CD4-positive, alpha-beta T cell treated with Interleukin-6 at 100 ng/mL for 8 hours (primary cell): ENCODE measurements at places on chromosomes 1 and 21.
A peak's percentile ranks its signal among the peaks of the same experiment; 100 is the strongest.

GRCh38 chr1:173768206-173768605, 53.4 kb downstream of the KLHL20 start:
- no peak for DNase-seq

- DNase-seq: no peak
These were observed 36.6 kb downstream of the GPR3 start for GRCh38 chr1:27429029-27429425.

GRCh38 chr1:94980582-94981574, 54.0 kb upstream of the CNN3 start:
- no peak for DNase-seq

DNA sequence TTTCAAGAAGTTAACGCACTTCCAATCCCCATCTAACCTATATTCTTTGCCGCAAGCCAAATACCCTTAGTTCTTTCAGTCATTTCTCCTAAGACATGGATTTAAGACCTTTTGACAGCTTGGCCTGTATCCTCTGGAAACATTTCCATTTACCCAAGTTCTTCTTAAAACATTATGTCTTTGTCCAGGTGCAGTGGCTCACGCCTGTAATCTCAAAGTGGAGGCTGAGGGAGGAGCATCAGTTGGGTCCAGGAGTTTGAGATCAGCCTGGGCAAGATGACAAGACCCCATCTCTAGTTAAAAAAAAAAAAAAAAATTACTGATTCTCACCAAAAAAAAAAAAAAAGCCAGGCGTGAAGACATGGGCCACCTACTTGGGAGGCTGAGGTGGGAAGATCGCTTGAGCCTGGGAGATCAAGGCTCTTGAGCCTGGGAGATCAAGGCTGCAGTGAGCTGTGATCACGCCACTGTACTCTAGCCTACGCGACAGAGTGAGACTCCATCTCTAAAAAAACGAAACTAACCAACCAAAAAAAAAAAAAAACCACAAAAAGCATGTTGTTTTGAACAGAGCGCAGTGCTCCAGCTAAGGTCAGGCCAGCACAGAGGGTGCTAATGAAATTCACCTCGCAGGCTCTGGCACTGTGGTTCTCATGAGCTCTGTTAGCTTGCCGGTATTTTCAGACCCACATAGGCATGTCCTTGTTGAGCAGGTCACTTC, 36.0 kb downstream of the NUAK2 start:
- DNase-seq: peak; percentile 73

GRCh38 chr1:198153103-198153502, 3.7 kb upstream of the NEK7 start:
- no peak for DNase-seq

DNA sequence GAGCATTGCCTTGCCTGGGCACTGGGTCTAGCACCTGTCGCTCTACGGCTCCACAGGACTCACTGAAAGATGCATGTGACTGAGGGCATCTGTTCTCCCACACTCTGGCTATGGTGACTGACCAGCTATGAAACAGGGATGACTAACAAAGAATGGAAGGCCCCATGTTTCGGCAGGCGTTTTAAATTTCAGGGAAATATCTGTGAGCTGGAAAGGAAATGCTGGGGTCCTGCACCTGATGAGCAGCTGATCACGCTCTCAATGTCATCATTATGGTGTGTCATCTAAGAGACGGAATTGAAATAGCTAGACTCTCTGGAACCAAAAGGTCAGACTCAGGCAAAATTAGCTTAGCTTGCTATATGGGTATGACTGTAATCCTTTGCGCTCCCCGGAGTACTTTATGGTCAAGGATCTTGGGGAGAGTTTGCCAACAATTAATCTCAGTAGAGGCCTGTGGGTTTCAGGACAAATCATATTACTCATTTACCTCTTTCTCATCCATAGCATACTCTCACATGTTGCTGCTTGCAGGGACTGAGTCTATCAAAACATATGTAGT, 24.5 kb upstream of the PALMD start:
- no peak for DNase-seq

GRCh38 chr1:47843059-47843458, 154.1 kb downstream of the TRABD2B start:
- no peak for DNase-seq

- DNase-seq: no peak
These were observed 109.3 kb downstream of the DMRTB1 start for GRCh38 chr1:53568540-53568939.
